Muscle of back (tissue), 13 donors: ENCODE measurements at places on chromosomes 13 and 19.

DNA sequence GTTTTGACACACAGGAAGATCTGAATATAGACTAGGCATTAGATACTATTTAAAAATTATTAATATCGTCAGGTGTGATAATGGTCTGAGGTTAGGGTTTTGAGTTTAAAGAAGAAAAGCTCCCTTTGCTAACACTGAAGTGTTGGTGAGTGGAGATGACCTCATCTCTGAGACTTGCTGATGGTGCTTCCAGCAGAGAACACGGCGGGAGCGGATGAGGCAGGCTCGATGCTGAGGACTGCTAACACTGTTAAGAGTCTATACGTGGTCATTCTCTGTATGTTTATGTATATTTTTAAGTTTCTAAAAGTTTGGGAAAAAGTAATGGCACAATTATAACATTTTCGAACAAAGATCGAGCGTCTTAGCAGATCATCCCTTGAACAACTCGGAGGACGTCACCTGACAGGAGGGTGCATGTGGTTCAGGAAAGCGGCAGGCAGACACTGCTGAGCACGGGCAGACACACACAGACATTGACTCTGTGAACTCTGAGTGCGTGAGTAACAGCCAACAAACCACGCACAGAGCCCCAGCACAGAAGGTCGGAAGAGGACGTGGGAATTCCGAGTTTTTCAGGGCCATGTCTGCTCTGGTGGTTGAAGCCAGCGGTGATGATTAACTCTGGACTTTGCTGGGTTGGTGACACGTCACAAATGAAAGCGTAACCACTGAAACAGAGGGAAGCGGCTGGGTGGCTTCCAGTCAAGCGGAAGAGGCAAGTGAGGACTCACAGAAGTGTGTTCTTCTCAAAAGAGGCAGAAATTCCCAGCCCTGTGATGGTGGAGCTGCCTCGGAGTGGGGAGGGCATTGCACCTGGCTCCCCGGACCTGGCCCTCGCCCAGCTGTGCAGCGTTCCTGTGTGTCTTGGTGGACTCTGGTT lies 91.9 kb upstream of the TEX29 start:
- no peak for DNase-seq

DNA sequence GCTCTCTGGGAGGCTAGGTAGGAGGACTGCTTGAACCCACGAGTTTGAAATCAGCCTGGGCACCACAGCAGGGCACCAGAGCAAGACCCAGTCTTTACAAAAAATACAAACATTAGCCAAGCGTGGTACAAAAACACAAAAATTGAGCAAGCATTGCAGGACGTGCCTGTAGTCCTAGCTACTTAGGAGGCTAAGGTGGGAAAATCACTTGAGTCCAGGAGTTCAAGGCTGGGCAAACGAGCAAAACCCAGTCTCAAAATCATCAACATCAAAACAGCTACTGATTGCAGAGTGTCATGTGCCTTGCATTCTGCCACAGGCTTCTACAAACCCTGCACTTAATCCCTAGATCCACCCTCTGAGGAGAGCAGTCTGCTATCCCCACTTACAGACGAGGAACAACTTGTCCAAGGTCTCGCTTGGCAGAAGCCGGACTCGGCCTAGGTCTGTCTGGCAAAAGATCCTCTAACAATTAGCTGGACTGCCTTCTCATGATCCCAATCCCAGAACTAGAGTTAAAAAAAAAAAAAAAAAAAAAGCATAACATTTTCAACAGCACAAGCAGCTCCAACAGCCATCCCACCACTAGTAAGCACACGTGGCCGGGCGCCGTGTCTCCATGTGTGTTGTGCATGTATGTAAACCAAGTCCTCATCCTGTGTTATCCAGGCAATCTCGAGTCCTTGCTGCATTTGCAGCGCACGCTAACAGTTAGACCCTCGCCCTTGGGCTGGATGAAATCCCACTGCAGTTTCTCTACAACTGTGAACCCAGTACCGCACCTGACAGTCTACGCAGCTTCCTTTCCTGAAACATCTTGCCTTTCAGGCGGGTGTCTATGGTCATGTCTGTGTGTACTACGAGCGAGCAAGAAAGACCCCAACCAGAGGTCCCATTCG lies 2.0 kb downstream of the PPP6R1 start:
- DNase-seq: no peak

GRCh38 chr13:30373727-30374126 lies 48.6 kb upstream of the UBE2L5 start:
- DNase-seq: no peak

DNA sequence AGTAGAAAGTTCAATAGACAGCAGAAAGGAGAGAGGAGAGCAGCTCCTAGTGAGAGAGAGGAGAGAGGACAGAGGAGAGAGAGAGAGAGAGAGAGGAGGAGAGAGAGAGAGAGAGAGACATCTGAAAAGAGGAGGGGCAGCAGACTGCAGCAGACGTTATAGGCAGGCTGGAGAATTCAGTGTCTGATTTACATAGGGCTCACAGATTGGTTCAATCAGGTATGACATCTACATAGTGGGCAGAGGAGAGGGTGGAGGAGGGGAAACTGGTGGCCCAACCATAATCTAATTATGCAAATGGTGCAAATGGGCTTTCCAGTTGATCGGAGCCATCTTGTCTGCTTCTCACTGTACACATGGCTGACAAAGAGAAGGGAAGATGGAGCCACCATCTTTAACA lies 221.3 kb upstream of the TRPC4 start:
- DNase-seq: no peak

GRCh38 chr19:42038666-42039065 lies 31.3 kb downstream of the GRIK5 start:
- peak; percentile 18 for DNase-seq

GRCh38 chr13:110407021-110407420 lies 99.9 kb downstream of the COL4A2 start:
- DNase-seq: no peak

- DNase-seq: no peak
Observed at GRCh38 chr13:80465321-80465720, 124.4 kb upstream of the SPRY2 start.
